Glomerular endothelial cell (primary cell): ENCODE measurements at places on chromosomes 1 and 21. TPM values are rescaled to one million over a fixed set of nuclear protein-coding genes. Genes with fewer than 3 reads are reported as not detected.

Gene UBE2U
- not detected in 2 replicates for total RNA-seq

Gene CR1L
- total RNA-seq: not detected in 2 replicates

Gene GPR25
- not detected in 2 replicates for total RNA-seq

Gene KCNE1
- total RNA-seq: 0.10 and 0.29 TPM in 2 replicates

Gene COL6A1
- 165 and 174 TPM in 2 replicates for total RNA-seq

Gene LCE2A
- not detected in 2 replicates for total RNA-seq

Gene CAPN8
- total RNA-seq: not detected in 2 replicates

Gene ACTA1
- not detected in 2 replicates for total RNA-seq

Gene LCK
- 0.35 and 1.1 TPM in 2 replicates for total RNA-seq

Gene SPRR2F
- not detected in 2 replicates for total RNA-seq

Gene CHD5
- under 0.01 TPM in 1 of 2 replicates, not detected in the other for total RNA-seq

Gene HAO2
- not detected in 2 replicates for total RNA-seq

Gene JTB
- total RNA-seq: 156 and 177 TPM in 2 replicates

Gene PLA2G2D
- not detected in 2 replicates for total RNA-seq

DNA sequence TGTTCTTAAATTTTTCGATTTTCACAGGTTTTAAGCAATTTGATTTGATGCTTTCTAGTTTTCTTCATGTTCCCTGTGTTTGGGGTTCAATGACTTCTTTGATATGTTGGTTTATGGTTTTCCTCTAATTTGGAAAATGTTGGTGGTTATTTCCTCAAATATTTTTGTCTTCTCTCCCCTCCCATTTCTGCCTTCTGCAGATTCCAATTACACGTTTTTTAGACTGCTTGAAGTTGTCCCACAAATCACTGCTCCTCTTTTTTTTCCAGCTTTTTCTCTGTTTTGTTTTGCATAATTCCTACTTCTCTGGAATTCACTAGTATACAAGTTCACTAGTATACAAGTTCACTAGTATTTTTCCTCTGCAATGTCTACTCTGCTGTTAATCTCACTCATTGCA lies 61.3 kb downstream of the FAF1 start:
- DNase-seq: no peak

GRCh38 chr1:54609301-54609921 lies 13.9 kb downstream of the FAM151A start:
- no peak for DNase-seq

GRCh38 chr1:38028105-38028591 lies 15.6 kb downstream of the UTP11 start:
- DNase-seq: no peak

DNA sequence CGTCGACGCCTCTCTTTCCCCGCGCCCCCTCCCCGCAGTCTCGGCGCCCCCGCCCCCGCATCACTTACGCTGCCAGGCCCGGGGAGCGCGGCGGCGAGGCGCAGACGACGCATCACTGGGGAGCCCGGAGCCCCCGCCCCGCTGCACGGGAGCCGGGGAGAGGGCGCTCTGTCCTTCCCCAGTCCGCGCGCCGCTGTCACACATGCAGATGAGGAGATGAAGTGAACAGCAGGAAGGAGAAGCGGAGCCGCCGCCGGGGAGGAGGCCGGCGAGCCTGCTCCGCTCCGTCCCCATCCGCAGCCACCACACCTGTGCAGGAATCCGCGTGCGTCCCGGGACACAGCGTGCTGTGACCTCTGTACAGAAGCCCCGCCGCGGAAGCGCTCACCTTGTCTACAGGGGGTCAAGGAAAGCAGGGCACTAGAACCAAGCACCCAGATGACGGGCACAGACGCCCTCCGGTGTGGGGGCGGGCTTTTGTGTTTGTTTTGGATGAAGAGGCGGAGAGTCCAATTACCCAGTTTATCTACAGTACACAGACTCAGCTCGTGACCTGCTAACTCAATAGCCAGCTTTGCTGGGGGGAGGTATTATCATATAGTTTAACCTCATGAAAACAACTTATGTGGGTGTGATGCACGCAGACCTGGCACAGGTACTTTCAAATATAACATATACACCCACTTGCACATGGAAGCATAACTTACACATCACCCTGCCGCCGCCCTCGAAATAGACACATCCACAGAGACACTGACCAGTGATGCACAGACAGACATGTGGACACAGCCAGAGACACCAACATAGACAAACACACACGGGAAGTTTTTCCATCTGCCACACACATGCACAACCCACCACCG lies 12.4 kb downstream of the KLHDC8A start:
- no peak for DNase-seq

DNA sequence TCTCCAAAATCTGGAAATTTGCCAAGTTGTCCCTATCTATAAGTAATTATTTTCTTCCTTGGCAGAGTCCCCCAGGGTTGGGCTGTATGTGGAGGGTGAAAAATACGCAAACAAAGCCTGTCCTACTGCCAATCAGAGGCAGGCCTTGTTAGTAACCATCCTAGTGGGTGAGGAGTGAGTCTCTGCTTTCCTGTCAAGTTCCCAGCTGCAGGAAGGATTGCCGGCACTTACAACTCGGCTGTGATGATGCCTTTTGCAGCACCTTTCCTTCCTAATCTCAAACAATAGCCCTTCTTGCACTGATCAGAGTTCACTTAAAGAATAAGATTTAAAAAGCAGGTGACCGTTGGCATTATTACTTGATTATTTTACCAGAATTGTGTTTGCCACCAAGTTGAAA lies 31.3 kb upstream of the FGGY start:
- DNase-seq: no peak

DNA sequence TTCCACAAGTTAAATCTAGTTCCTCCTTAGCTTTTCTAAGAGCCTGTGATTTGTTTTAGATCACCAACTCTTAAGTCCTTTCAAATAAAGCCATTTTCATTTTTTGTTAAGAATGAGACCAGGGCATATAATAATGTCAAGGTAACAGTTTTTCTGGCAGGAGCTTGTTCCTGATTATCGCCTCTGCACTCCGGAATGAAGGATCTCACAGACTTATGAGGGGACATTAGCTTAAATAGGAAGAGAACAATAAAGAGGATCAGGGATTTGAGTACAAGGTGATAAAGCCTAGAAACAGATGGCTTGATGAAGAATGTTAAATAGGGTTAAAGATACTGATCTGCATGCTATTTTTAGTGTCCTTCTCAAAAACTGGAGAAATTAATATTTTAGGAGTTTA lies 13.6 kb upstream of the OTUD7B start:
- no peak for DNase-seq

DNA sequence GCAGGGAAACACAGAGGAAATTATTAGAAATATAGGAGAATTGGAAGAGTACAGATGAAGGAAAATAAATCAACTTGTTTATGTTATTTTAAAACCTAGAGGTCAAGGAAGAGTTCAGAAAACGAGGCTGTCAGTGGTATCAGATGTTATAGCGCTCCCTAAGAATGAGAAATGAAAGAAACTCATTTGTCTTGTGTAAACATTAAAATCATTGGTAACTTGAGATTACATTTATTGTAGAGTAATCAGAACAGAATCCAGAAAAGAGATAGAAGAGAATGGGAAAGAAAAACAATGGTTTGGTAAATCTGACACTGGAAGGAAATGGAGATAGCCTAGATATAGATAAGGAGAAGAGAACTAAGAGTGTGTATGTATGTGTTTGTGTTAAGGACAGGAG lies 106.4 kb downstream of the ATF6 start:
- DNase-seq: no peak

- DNase-seq: no peak
These were observed 1334.8 kb downstream of the MRPL39 start for GRCh38 chr21:24272521-24272938.

- no peak for DNase-seq
These were observed 51.2 kb upstream of the NFASC start for GRCh38 chr1:204819495-204819894.

- DNase-seq: no peak
These were observed 98.7 kb downstream of the PCBP3 start for GRCh38 chr21:45742247-45742646.

DNA sequence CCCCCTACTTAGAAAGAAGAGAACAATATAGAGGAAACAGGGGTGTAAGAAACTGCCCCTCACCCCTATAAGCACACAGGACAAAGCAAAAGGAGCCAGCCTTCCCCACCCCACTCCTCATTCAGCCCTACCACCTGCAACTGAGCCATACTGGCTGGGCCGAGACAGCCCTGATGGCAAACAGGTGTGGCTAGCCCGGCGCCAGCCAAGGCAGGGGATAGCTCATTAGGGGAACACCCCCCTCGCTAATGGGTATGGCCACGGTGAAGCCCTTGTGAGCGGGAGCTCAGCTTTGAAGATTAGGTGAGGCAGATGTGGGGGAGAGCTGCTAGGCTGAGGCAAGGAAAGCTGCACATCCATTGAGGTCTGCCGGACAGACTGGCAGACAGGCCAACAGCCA lies 65.5 kb downstream of the ERI3 start:
- no peak for DNase-seq

GRCh38 chr1:61093525-61094137 lies 11.3 kb downstream of the NFIA start:
- no peak for DNase-seq

DNA sequence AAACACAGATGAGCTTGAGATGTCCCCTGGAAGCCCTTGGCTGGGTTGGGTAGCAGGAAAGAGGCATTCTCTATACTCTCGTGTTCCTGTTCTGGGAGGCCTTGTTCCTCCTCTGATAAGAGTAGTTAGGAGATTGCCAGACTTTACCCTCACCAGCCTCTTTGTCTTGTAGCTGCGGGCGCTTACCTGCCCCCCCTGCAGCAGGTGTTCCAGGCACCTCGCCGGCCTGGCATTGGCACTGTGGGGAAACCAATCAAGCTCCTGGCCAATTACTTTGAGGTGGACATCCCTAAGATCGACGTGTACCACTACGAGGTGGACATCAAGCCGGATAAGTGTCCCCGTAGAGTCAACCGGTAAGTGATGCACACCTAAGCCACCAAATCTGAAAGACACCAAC lies 5.2 kb downstream of the AGO1 start:
- no peak for DNase-seq

- no peak for DNase-seq
These were observed 29.1 kb downstream of the STPG1 start for GRCh38 chr1:24384251-24385090.

- DNase-seq: no peak
These were observed 67.5 kb upstream of the DUSP10 start for GRCh38 chr1:221809091-221810029.

DNA sequence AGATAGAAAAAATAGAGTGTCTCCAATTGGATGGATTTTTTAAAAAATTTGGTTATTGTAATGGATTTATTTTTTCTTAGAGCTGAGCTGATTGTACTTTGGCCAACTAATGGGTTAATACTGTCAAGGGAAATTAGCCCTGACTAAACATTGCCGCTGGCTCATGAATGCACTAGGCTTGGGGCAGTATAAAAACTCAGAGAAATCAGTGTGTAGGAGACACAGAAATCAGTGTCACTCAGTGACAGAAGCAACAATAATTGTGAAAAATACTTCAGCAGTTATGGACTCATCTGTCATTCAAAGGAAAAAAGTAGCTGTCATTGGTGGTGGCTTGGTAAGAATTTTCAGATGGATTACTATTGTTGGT lies at the start of gene KMO:
KMO (plus strand) TSS at position 217 of the 370 bp plus-strand sequence; CDS start at position 284, 67 bp downstream.
- DNase-seq: no peak

- DNase-seq: no peak
These were observed 119.6 kb upstream of the CACYBP start for GRCh38 chr1:174880171-174880570.

- no peak for DNase-seq
These were observed 45.8 kb downstream of the RPRD2 start for GRCh38 chr1:150409504-150410362.

- DNase-seq: no peak
These were observed 52.7 kb downstream of the TRMT1L start for GRCh38 chr1:185104083-185104482.

GRCh38 chr1:202692959-202693555 lies 17.2 kb downstream of the SYT2 start:
- no peak for DNase-seq

GRCh38 chr1:166698771-166699170 lies 140.5 kb upstream of the POGK start:
- no peak for DNase-seq

GRCh38 chr1:41898191-41898713 lies 20.5 kb downstream of the HIVEP3 start:
- no peak for DNase-seq

- DNase-seq: no peak
These were observed 16.2 kb upstream of the MPL start for GRCh38 chr1:43321331-43321891.

- no peak for DNase-seq
These were observed 17.5 kb downstream of the ZBTB8OS start for GRCh38 chr1:32632829-32633228.

- no peak for DNase-seq
These were observed 935 bp downstream of the KCNK2 start for GRCh38 chr1:215083383-215083961.

DNA sequence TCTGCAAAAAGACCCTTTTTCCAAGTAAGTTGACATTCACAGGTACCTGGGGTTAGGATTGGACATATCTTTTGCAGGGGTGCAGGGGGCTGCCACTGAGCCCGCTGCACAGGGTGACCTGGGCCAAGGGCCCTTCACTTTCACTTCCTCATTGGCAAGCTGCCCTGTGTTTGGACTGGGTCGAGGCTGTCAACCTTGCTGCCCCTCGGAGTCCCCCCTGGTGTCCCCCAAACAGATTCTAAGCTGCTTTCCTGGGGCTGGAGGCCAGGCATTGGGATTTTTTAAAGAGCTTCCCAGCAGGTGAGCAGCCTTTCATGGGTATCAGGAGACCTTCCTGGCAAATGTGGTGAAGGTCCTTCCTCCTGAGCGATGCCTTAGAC lies 7.9 kb upstream of the UMODL1 start:
- DNase-seq: no peak

DNA sequence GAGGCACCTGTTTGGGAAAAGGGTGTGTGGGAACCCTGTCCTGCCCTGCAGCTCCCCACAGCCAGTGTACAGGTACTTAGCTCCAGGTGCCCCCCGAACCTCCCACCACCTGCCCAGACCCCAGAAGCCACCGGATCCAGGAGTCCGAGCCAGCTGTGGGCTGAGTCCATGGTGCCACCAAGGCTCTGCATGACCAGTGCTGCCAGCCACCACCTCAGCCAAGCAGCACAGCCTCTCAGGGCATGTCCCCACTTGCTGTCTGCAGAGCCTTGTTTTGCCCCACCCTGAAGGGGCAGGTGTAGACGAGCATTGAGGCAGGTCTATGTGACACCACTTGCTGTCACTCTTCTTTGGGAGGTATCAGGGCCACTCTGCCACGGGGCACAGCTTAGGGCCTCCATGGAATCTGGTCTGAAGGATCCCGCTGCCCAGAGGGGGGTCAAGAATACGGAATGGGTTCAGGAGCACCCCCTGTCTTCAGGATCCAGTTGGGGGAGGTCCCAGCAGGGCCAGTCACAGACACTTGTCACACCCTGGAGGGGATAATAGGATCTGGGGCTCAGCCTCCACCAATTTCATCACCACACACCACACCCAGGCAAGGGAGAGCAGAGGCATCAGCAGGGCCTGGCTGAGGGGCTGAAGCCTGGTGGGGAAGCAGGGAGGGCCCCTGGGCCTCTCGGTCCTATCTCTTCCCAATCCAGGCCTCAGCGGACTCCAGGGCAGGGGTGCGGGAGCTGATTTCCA lies 27.7 kb downstream of the ARHGEF19 start:
- DNase-seq: no peak

- DNase-seq: no peak
These were observed 295.0 kb downstream of the VAV3 start for GRCh38 chr1:107669996-107670395.

DNA sequence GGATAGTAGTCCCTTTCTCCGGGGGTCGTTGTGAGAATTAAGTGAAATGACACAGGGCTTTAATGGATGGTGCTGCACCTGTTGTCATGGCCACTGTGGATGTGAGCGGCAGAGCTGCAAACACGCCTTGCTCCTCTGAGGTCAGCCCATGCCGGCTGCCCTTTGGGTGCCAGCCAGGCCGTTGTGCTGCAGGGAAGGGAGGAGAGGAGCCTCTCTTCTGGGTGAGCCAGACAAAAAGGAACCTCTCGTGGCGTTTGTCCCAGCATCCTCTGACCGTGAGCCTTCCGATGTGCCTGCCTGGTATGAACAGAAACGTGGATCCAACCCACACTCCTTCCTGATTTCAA lies 383.0 kb upstream of the VAMP3 start:
- no peak for DNase-seq
